Astrocyte of the hippocampus (primary cell): ENCODE measurements at places on chromosomes 11 and 22.

GRCh38 chr11:36478700-36479329 lies 31.3 kb downstream of the TRAF6 start:
- peak; percentile 72 for DNase-seq

DNA sequence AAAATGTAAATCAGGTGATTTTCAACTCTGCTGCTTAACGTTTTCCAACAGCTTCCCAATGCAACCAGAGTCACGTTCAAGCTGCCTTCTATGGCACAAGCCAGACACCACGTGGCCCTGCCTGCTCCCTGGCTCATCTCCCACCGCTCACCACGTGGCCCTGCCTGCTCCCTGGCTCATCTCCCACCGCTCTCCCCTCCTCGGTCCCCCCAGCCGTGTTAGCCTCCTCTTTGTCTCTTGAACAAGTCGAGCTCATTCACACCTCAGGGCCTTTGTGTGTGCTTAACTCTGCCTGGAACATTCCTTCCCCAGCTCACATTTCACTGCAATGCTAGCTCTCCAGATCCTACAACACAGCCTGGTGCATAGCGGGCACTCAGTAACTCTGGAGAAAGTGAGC lies 307.6 kb downstream of the CTTN start:
- no peak for DNase-seq

DNA sequence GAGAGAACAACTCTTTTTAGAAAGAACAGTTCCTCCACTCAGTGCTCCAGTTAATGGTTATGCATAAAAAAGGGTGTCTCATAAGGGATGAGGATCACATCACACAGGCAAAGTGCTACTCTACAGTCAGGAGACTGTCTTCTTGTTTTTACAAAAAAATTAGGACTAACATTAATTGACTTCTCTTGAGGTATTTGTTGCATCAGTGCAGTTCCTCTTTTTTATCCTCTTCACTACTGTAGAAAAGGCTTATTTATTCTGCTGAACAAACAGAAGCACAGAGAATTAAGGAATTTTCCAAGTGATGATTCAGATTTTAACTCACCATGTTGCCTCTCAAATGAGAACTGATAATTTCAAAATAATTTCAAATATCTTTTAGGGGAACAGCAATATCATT lies 1.9 kb downstream of the MMP8 start:
- DNase-seq, result no peak

DNA sequence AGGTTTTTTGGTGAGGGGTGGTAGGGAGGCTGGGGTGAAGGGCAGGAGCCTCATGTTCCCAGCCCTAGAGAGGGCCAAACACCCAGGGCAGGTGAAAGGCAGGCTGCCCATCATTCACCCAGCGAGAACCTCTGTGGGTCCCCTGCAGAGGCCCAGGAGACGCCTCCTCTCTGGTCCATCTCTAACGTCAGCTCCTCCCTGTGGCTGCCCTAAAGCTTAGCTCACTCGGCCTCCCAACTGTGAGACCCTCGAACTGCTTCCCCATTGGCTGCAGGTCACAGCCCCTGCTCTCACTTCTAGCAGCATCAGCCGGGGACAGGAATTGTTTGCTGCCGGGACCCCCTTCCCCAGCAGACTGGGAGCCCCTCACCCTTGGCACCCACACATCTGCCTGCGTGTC lies 615 bp upstream of the NFAM1 start:
- no peak for DNase-seq

- no peak for DNase-seq
These were observed 297.6 kb downstream of the ST3GAL4 start for GRCh38 chr11:126653040-126653439.

DNA sequence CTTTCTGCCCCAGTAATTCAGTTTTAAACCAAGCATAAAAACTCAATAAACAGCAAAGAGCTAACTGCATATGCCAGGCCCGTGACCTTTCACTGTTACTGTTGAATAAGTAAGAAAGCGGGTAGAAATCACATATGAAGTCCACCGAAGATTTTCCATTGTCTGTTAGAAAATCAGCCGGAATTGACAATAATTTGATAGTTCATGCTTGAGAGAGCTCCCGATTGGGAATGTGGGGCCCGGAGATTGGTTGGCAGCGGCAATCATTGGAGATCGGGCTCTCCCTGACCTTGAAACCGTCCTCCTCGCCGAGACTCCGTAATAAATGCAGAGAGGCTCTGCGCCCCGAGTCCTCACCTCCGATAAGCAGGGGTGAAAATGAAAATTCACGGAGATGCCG lies 709.6 kb downstream of the BRD1 start:
- no peak for DNase-seq

DNA sequence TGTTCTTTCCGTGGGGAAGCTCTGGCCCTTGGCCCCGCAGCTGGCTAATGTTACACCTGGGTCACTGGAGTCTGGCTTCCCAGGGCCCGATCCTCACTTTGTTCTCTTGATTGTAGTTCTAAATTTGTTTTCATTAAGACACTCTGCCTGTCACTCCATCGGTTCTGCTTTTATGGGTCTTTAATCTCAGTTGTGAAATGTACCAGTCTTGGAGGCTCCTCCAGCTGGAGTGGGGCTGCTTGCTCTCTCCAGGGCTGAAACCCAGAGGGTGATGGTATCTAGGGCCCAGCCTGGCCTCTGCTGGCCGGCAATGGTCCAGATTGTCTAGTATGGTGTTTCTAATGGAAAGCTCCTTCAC lies 352.9 kb downstream of the TENM4 start:
- no peak for DNase-seq

GRCh38 chr11:73252577-73253191 lies 19.5 kb upstream of the P2RY6 start:
- DNase-seq, result no peak

DNA sequence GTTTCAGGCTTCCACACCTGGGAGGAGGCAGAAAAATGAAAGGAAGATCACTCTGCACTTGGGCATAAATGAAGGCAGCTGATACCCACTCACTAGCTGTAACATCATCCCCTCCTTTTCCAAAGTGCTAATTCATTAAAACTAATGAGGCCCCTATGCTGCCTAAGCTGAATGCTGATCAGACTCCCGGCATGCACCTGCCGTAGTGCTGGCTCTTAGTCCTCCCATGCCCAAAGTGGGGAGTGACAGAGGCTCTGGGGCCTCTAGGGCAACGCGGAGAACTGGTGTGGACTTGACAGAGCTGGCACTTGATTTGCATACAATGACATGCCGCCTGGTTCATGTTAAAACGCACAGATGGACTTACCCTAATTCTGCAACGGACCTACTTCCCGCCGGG lies 96.5 kb upstream of the NCAM1 start:
- no peak for DNase-seq
